Dermis blood vessel endothelial cell (primary cell): ENCODE measurements at places on chromosomes 4 and X. TPM values are rescaled to one million over a fixed set of nuclear protein-coding genes. Genes with fewer than 3 reads are reported as not detected.

Gene MAGIX
- total RNA-seq = 0.68 and 0.84 TPM in 2 replicates

Gene SRPX
- total RNA-seq = 104 and 123 TPM in 2 replicates

Gene ADGRL3
- total RNA-seq = under 0.01 and 0.05 TPM in 2 replicates

Gene ETDC
- not detected in 2 replicates for total RNA-seq

Gene GASK1B
- 205 and 257 TPM in 2 replicates for total RNA-seq

Gene TSPAN7
- total RNA-seq = 25.2 and 28.4 TPM in 2 replicates

Gene ZC4H2
- total RNA-seq = 3.2 and 6.3 TPM in 2 replicates
